Stimulated activated CD4-positive, alpha-beta T cell treated with anti-CD3 and anti-CD28 coated beads, Interleukin-4, amount 100 ng/mL, for 4 hours (primary cell): ENCODE measurements at places on chromosomes 5 and 9.
A peak's percentile ranks its signal among the peaks of the same experiment; 100 is the strongest.

DNA sequence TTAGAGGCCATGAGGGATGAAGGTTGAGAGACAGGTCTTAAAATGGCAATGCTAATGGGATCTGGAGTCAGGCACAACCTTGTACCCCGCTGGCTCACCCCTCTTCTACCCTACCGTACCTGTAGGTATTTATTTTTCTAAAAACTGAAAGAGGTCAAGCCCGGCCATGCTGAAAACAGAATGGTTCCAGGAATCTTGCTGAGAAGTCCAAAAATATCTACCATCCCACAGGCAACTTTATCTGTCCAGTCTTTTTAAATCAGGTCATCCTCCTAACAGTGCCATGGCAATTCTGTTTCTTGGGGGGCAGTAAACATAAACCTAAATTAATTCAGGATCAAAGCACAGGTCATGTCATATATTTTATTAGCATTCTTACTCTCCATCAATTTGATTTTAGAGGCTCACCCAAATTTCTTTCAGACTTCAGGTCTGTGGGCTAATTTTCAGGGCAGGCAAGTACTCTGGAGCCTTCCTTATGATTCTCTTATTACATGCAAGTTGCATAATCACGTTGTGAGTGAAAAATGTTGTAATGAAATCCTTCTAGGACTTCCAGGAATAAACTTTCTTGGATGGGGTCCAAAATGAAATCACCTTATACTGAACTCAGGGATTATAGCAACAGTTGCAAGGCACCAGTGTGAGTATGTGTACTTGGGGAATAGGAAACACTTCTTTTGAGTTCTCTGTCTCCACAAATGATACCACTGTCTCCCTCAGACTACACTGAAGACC, 102.7 kb upstream of the NREP start:
- no peak for DNase-seq

DNA sequence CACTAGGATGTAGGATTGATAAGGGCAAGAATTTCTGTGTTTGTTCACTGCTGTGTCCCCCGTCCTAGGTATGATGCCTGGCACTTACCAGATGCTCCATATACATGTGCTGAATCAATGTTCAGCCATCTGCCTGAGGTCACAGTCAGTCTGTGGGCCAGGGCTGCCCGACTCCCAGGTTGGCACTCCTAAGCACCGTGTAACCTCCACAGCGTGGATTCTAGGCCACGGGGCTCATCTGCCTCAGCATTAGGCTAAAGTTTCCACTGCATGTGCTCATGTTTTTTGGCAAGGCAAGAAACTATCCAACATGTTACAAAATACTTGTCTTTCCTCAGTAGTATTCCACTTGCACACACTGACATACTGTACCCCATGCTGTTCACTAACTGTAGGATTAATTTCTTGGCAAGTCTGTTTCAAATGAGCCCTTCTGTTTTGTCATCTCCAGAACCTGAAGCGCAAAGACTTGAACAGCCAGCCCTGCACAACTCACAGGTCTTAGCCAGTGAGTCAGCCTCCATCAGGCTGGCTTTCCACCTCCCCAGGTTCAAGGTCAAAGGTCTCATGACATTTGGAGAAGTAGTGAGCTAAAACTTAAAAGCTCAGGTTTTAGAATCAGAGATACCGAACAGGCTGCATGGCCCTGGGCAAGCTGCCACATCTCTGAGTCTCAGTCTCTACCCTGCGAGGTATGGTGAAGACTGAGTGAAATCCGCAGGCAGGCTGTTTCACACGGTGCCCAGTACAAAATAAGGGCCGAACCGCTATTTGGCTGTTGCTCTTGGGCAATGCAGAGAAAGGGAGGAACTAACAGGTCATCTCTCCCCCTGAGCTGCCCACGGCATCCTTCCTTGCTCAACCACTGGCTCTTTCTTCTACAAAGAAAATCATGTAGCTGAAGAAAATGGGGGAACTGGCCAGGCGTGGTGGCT, 7.2 kb downstream of the TOR1A start:
- no peak for DNase-seq

DNA sequence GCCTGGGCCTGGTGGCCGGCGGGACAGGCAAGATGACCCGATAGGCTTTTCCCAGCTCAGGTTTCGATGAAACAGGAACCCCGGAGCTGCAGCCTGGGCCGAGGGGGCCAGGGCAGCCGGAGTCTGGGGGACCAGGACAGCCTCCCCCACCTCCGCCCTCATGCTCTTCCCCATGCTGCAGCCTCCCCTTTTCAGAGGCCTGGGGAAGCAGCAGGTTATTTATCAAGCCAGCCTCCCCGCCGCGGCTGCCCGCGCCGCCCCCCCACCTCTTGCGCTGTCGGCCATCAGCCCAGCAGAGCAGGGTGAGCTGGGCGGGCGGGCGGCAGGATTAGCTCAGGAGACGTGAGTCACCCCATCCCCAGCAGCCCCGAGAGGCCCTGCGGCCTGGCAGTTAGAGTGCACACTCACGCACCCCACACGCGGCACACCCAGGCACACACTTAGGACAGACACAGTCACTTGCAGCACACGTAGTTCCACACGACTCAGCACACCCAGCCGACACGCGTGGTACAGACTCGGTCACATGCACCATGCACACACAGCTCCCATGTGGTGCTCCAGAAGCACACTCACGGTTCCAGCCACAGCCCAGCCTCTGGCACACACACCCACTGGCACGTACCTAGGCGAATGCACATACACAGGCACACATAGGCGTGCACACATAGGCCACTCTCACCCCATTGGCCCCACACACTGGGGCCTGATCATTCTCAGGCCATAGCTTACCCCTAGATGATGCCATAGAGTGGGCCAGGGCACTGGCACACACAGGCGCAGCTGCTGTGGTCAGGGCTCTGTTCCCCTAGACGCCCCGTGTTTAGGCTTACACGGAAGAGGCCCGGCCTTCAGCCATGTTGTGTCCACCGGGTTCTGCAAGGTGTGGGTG, 13.0 kb downstream of the CXXC5 start:
- no peak for DNase-seq

DNA sequence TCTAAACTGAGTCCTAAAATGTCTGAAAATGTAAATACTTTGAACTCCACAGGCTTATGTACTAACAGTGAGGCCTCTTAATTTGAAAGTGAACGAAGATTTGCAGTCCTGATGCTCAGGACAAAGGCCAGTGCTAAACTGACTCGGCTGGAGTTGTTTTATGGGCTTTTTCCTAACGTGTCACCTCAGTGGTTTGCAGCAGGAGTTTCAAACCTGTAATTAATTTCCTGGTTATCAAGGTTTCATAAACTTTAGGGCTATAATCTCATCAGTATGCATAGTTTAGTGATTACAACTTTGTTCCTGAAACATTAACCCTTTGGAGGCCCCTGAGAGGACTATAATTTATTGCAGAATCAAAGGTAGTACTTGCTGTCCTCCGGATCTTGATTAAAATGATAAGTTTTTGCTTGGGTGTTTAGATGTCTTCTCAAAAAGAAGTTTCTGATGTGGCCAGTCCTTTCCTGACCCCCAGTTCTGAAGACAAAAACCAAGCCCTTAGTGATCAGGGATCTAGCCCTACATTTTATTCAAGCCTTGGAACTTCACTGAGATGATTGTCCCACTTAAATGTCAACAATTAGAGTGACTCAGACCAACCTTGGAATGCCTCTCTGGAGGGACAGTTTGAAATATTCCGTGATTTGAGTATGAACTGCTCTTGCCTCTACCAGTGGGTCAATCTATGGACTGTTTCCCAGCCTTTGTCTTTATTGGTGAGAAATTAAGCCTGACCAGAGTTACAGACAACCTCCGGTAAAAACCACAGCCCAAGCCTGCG, 11.1 kb upstream of the S100Z start:
- DNase-seq = no peak

DNA sequence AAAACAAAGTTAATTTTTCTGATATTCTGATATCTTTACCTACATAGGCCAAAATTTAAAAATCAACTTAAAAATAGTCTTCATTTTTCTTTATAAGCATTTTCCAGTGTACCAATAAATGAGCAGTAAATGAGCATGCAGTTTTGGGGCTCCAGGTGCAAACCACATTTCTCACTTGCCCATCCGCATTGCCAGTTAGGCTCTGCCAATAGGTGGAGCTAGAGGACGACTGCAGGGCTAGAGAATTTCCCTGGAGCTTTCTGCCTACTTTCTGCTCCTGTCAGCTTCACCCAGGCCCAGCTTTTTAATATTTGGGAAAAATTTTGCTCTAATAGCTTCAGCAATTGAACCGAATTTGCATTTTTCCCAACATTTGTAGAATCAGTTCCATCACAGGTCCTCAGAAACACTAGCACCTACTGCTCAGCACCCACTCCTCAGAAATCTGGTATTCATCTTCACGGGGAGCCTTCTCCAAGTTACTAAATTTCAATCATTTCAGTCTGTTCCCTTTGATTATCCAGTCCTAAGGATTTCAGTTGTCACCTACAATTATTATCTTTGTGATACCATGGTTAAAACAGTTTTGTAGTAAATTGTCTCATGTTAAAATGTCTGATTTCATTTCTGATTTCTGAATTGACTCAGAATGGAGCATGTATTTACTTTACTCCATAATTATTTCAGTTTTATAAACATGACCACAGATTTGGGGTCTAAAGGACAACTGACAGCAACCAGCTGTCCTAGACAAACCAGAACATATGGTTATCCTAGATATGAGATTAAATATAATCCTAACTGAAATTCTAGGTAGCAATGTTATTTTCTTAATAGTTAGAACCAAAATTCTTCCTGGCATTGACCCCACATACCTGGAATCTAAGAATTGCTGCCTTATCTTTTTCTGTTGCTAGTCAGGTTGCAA, 104.6 kb upstream of the FAM174A start:
- peak; percentile 14 for DNase-seq

- no peak for DNase-seq
These were observed 56.7 kb upstream of the OSMR start for GRCh38 chr5:38789134-38789533.

- no peak for DNase-seq
These were observed 3.4 kb upstream of the APBA1 start for GRCh38 chr9:69675563-69675962.

DNA sequence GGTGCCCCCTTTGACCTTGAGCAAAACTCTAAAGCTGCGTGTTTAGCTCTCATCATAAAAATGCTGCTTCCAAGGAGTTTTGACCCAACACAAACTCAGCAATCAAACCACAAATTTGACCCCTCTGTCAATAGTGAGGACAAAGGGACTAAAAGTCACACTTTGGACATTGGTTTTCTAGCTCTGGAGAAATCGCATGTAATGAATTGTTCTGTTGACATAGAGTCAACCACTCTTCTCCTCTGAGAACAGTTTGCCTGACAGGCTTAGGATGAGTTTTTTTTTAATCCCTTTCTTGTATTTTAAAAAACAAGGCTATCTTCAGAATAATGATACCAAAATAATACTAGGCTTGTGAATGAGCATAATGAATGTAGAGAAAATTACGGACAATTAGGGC, 61.1 kb upstream of the MAN2A1 start:
- DNase-seq = no peak

DNA sequence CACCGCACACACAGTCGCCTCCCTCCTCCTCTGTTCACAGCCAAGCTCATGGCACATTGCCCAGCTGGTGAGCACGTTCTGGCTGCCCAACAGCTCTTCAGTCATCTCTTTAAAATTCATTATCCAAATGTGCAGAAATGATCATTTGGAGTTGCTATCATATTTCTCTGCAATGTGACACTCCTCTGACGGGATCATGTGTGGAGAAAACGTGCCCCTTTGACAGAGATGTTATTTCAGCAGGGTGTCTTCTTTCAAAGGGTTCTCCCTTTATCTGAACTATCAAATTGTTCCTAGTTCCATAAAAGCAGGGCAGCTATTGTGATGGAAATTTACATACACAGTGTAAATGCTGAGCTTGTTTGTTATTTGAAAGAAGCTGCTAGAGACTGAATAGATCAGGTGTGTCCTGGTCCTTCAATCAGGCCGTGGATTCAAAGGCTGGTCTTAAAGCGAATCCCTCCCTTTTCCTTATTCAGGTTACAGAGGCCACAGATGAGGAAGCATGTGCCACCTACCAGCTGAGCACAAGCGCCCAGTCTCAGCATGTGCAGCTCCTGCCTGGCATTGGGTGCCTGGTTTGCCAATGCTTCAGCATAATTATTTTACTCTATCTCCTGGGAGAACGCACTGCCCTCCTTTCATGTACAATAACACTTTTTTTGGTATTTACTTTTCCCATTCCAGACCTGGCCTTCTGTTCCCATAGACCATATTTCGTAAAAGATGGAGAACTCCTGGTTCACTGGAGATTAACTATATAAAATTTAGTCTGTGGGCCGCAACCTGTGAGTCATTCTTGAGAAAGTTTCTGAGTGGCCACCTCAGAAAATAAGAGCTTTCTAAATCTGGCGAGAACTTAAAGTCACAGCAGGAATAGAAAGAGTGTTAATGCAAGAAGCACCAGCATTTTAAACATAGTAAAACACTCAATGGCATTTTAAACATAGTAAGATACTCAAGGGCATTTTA, 433.7 kb downstream of the ENC1 start:
- no peak for DNase-seq

DNA sequence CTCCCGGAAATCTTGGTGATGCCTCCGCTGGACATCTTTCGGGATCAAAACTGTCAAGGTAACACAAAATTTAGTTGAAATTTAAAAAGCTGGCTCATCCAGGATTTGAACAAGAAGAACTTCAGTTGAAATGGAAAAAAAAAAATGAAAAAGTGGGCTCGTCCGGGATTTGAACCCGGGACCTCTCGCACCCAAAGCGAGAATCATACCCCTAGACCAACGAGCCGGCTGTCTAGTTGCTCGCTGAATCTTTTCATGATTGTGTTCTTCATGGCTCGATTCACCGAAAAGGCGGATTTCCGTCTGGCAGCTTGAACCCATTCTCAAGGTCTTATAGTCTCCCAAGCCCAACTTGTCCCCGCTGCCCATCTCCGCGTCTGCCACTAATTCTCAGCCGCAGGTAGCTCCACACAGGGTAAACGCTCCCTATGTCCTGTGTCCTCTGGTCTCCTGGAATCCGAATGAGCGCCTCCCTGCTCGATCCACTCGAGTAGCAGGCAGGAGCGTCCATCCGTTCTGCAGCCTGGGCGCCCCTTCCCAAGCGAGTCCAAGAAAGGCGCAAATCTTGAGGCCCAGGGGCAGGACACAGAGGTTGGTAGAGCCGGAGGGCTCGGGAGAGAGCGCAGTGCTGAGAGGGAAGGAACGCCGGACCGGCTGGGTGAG, 16.2 kb downstream of the TRIM7 start:
- DNase-seq = peak; percentile 76

GRCh38 chr5:78458843-78459242, 98.4 kb downstream of the SCAMP1 start:
- no peak for DNase-seq

- DNase-seq = no peak
These were observed at the start of gene CDO1 for GRCh38 chr5:115816226-115817081. TSS of gene CDO1 (minus strand) at chr5:115816659. CDS start at chr5:115816397, 262 bp downstream.
